HepG2 (cell line): ENCODE measurements at places on chromosomes 3 and 15.

GRCh38 chr3:176796371-176796770, 400.9 kb downstream of the TBL1XR1 start:
- no peak for DNase-seq

DNA sequence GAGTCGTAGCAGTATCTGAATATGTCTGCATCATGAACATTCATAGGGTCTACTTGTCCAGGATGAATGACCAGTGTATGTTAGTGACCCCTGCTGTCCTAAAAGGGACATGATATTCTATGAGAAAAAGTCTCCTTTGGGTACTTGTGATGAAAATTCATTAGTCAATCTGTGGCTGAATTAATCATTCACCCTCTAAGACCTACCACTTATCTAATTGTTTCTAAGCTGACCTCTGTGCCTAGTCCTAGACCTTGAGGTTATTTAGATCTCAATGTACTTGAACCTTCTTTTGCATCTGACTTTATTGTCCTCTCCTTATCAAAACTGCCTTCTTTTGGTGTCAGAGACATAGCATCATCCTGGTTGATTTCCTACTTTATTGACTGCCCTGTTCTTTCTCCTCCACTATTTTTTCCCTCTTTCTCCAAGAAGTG, 799.3 kb downstream of the DIPK2A start:
- peak; percentile 32 for DNase-seq

DNA sequence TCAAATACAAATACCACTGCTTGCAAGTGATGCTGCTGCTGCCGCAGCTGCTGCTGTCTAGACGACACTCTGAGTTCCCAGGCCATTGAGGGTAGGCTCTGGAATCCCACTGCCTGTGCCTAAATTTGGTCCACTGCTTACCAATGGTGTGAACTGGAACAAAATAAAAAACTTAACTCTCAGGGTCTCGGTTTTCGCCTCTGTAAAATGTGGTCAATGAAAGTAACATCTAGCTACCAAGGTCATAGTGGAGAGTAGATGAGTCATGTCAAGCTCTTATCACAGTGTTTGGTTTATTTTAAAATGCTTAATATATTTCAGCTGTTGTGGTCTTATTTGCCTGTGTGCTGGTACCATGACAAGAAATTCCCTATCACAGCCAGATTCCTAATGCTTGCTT, 299.3 kb downstream of the CLSTN2 start:
- DNase-seq: no peak

DNA sequence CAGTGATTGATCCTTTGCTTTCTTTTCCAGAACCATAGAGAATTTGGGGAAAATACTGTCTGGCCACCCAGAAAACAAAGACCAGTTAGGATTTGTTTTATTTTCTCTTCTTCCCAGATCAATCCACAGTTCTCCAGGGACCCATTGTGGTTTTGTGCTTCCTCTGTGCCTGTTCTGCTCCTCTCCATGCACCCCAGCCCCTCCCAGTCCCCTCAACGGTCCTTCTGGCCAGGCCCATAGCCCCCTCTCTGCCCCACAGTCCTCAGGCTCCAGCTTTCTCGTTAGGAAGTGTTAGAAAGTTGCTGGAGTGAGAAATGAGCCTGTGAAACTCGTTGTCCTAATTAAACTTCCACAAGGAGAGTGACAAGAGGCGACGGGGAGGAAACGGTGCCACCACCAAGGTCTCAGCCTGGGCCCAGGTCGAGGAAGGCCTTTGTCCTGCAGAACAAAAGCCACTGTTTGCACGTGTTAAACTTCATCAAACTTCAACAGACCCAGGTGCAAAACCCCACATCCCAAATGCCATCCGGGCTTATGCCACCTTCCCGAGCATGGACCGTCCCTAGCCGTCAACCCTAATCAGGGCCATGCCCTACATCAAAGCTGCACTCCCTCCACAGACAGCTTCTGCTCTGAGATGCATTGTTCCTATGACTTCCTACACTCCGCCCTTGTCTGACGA, 18.7 kb upstream of the ALDH1A3 start:
- no peak for DNase-seq

DNA sequence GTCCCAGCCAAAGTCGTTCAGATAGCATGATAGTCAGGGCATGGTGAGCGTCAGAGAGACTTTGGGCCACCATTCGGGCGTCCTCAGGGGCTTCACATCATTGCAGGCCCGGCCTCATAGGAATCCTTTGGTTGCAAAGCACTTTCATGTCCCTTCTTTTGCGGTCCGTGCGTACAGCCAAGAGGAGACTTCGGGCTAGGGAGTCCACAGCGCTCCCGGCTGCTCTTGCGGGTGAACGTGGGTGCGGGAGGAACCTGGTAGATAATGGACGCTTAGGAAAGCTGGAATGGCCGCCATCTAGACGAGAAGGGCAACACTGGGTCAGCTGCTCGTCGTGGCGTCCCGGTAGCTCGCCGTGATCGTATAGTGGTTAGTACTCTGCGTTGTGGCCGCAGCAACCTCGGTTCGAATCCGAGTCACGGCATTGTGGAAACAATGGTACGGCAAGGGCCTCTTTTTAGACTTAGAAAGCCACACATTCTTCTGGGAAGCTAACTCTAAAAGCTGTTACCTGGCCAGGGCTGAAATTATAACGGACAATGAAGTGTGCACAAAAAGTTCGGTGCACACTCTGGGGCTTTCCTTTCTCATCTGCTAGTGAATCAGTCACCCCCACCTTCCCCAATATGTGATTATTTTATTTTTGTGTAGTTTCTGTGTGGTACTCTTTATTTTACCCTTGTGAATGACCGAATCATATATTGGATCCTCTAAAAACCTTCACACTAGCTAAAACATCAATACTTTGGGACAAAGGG, 13.2 kb upstream of the SHF start:
- DNase-seq: peak; percentile 78

DNA sequence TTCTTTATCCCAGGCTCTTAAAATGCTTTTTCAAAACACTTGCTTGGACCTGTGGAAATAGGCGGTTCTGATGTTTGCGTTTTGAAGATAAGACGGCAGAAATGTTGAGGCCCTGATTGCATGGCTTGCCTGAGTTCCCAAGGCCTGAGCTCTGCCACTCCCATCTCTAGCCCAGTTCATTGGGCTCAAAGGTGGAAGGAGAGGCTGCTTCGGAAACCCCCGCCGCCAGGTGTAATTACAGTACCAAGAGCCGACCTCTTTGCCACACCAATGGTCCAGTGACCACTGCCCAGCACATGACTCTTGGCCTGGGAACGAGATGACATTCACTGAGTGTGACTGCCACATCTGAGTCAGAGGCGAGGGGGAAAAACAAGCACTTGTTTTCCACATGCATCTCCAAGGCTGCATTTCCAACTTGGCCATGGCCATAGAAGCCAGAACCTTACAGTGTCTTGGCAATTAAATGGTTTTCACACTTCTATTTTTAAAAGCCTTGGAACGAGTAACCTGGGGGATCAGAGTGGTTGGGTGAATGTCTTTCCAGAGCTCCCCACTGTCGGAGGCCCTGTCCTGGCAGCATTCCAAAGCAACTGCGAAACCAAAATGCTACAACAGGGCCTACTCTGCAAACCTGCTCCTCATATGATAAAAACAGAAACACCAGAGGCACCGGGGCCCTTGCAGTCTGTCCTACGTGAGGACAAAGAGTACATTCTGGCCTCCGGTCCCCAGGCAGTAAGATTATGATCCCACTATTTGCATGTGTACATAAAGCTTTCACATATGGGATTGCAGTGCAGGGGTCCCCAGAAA, 63.8 kb upstream of the CGNL1 start:
- peak; percentile 50 for DNase-seq

DNA sequence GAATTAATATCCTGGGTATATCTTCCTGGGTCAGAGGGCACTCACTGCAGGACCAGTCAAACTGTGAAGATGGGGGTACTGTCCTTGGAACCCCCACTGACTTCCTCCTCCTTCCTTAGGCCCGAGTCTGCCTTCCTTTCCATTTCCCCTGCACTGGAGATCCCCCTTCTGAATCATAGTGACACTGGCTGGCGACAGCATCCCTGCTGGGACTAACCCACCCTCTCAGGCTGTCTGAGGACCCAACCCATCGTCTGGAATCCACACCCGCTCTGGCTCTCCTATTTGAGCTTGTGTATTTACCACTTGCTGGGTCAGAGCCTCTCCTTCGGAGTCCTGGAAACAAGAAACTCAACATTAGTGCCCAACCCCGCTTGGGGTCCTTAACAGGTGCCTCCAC, 21.2 kb downstream of the TMEM40 start:
- no peak for DNase-seq

DNA sequence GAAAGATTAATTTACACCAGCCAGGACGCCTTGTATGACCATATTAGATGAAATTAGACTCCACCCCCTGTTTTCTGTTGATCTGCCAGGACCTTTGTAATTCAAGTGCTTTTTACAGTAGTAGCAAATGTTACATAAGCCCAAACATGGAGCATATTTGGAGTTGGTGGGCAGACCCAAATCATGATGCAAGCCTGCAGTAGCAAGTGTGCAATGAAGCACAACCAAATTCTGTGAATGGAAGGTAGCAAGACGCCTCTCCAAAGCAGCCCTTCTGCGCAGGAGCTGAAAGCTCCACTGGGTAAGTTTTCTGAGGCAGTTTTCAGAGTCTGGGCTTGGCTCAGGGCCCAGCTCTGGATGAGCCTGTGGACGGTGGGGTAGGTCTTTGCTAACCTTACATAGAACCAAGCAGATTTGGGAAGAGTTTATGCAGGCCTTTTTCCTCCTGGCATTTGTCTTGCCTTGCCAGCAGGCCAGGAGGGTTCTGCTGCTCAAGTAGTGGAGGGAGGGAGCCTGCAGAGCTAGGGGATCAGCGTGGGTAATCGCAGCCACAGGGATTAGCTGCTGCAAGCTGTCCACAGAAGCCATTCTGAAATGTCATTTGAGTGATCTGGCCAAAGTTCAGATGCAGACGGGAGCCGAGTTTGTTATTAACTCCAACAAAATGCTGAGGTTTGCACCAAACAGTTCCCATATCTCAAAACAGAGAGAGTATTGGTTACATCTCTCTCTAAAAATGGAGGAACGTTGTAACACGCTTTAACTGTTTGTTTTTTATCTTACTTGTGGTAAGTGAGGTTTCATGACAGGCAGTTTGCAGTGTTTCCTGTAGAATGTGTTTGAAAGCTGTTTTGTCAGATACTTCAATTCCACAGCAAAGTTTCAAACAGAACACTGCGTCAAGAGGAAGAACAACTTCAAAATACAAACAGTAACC, 55.4 kb downstream of the PSMD6 start:
- peak; percentile 88 for DNase-seq

DNA sequence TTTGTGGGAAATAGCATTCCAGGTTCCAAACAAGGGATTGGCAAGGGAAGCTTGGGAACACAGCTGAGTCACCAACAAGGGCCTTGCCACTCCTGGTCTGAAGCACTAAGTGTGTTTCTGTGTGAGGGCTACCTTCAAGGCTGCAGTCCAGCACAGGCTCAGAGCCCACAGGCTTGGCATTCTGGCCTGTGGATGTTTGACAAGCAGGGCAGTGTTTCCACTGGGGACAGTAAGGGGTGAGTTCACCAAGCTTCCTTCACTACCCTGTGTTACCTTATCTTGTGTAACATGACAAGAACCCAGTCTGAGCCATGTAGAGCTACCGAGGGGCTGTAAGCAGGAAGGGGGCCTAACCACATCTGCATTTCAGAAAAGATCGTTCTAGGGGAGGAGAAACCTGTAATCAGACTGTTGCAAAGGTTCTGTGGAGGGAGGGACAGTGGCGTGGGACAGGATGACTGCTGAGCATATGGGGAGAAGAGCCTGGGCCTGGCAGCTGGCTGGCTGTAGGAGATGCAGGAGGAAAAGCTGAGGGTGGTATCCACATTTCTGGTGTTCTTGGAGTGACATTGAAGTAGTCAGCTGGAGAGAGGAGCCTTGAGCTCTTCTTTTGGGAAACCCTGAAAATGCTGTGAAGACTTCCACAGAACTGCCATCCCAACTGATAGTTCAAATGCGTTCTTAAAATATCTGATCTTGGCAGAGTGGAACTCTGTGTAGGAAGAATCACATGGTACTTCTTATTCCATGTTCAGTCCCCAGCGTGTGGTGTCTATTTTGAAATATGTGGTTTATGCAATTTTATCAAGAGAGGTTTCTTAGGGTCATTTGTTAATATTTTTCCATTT, 61.3 kb downstream of the CTDSPL start:
- no peak for DNase-seq

DNA sequence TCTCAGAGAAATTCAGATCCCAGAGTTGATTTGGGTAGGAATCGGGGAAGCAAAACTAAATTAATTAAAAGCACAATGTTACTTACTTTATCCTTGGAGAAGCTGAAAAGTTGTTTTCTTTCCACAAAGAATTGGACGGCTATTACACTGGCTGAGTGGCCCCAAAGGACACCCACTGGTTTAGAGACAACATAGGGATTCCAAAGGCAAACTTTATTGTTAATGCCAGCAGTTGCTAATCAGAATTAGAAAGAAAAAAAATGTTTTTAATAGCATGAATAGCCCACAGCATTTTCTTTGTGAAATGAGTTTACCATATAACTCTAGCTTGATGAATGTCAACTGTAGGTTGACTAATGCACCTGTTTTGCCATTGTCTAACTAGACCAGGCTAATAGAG, 51.7 kb downstream of the WDR49 start:
- DNase-seq: no peak

DNA sequence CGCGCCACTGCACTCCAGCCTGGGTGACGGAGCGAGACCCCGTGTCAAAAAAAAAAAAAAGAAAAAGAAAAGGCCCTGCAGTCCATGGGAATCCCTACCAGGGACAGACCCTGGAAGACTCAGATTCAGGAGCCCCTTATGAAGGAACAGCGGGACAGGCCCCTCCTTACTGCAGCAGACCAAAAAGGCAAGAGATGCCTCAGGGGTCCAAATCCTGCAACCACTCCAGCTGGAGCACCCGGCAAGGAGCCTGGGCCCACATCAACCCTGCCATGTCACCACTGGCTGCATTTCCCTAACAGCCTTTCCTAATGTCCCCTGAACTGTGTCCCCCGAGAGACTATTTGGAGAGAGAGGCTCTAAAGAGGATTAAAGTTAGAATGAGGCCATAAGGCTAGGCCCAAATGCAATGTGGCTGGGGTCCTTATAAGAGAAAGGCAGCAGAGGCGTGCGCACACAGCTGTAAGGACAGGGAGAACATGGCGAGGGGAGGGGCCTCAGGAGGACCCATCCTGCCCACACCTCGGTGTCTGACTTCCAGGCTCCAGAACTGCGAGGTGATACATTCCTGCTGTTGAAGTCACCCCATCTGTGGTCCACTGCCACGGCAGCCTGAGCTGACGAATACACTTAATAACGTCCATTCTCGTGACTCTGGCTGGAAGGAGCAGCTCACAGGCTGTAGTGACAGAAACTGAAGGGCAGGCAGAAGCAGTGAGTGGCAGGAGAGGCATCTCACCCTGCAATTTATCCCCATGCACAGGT, 78.1 kb downstream of the ATP10A start:
- no peak for DNase-seq
